ENCODE measurements at places on chromosomes 5 and 9.

GRCh38 chr9:2216591-2216990 lies 201.4 kb downstream of the SMARCA2 start:
- no peak for DNase-seq

GRCh38 chr5:113250341-113250953 lies 184.3 kb downstream of the TSSK1B start:
- DNase-seq = no peak

DNA sequence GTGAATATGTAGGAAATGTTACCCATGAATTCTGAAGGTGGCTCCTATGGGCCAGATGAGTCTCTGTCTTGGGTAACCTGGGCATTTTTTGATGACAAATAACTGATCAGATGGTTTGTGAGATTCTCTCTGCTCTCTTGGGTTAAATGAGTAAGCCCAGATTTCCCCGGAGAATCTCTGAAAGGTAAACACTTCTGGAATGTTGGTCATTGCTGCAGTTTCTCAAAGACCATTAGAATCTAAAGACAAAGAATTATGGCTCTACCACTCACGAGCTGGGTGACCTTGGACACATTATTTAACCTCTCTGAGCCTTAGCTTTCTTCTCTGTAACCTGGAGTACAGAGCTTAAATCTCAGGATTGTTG lies 191.2 kb downstream of the DAB2IP start:
- DNase-seq = no peak

DNA sequence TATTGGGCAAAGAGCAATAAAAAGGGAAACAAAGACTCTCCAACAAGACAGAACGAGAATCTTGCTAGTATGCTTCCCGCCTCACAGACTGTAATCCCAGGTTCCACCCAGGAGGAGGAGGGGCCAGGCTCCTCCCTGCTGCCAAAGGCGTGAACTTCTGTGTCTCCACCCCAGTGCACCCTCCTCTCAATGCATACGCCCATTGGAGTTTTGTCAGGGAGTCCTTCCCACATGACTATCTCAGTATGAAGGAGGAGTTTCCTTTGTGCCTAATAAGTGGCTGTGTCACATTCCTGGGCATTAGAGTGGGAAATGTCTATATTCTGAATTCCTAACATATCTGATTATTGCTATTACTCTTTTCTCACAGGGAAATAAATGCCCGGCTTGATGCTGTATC lies 106.4 kb upstream of the DHFR start:
- DNase-seq = no peak

DNA sequence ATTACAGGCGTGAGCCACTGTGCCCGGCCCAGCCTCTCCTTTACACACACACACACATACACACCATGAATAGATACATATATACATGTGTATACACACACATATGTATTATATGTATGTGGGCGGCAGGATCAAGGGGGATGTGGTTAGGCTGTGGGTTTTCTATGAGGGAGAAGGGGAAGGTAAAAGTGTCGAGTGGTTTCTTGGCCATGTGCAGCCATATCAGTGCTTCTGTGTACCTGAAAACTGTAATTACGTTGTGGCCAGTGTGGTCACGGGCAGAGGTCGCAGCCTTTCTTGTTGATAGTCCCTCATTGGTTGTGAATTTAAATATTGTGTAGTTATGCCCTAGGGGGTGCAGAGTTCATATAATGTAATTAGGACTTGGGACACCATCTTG lies 16.5 kb downstream of the CDK20 start:
- no peak for DNase-seq

- no peak for DNase-seq
Observed at GRCh38 chr5:172251419-172251818, 32.1 kb downstream of the UBTD2 start.

DNA sequence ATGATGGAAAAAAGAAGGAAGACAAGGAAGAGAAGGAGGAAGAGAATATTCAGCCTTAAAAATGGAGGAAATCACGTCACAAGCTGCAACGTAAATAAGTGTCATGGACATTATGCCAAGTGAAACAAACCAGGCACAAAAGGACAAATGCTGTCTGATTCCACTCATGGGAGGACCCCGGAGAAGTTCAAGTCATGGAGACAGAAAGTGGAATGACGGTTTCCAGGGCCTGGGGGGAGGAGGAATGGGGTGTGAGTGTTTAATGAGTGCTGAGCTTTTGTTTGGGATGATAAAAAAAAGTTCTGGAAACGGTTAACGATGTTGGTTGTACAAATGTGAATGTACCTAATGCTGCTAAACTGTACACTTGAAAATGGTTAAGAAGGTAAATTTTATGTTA lies 439.5 kb downstream of the GADD45G start:
- no peak for DNase-seq

DNA sequence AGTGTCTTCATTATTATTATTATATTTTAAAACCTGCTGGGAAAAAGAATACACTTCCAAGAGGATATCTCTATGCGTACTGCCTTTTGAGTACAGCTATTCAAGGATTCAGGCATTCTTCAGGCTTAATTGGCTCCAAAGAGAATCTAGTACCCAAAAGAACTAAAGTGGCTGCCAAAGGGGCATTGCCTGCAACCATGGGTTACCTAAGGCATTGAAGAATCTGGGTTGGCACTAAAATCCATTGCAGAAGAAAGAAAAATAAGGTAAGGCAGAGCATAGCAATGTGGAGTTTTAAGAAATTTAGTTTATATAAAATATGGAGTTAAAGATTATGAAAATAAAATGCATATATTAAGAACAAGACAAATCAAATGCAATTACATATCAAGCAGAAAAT lies 223.5 kb downstream of the TMEM161B start:
- no peak for DNase-seq

Data from NCI-H1048 (cell line).